Stimulated activated CD4-positive, alpha-beta T cell treated with anti-CD3 and anti-CD28 coated beads, TNF-alpha, amount 100 ng/mL, for 24 hours (primary cell): ENCODE measurements at places on chromosomes 5 and 9.

DNA sequence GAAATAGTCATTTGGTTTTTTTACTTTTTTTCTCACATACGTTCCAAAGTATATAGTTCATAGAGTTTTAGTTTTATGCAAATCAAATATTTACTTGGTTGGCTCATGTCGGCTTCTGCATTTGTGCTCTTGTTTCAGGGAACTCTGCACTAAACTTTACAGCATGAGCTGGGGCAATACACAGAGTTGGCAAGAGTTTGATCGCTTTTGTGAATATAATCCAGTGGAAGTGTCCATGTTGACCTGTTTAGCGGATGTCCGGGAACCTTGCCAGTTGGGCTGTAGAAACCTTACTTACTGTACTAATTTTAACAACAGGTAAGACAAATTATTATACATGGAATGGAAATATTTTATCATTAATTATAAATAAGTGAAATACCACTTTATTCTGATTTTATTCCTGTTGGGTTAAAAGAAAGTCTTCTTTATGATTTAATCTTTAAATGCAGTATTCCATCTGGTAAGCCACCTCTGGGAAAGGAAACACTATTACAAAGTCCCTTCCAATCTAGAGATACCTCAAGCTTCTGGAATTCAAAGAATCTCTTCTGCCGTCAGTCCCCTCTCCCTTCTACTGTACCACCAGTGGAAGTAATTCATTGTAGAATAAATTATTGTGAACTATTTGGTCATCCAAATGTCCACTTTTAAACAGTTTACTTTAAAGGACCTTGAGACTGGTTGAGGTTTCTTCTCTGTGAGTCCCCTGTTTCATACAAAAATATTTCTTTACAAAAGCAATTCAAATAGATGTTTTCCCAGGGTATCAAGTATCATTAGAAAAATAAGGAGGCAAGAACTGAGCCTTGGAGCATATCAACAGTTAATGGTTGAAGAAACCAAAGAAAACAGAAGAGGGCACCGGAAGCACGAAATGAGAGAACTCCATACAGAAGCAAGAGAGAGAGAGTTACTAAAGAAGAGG is 45.2 kb upstream of the GLIPR2 start:
- no peak for DNase-seq

- no peak for DNase-seq
These were observed 15.5 kb upstream of the CTSL start for GRCh38 chr9:87710443-87710842.

DNA sequence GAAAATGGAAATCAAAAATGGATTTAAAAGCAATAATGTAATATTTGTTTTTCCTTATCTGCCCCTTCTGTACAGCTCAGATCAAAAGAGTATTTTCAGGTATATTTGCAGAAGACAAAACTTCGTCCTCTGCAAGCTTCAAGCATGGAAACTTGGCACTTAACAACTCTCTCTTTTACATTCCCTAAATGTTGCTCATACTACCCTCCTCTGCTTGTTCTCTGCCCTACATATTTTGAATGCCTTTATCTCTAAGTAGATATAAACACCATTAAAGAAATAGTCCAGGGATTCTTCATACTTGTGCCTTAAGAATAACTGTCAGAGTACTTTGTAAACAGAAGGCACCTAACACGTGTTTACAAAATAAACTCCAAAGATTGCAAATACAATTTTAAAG is 19.2 kb upstream of the SMC2 start:
- DNase-seq = no peak

DNA sequence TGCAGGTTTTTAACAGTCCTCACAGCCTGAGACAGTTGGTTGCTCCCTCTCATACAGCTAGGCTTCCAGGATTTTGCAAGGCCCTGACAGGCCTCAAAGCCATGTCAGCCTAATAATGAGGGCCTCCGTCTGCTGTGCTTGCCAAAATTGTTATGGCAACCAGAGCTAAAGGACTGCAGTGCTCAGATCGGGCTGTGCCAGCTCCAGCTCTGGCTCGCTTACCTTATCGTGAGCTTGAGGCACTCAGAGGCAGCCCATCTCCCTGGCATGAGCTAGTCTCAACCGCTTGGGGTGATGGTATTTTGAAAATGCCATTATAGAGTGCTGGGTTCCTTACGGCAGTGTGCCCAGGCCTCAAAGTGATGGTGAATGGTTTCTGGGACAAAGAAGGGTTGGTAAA is 8.4 kb downstream of the MTAP start:
- DNase-seq = no peak

- DNase-seq = no peak
These were observed 78.6 kb upstream of the TLE1 start for GRCh38 chr9:81767921-81768320.

DNA sequence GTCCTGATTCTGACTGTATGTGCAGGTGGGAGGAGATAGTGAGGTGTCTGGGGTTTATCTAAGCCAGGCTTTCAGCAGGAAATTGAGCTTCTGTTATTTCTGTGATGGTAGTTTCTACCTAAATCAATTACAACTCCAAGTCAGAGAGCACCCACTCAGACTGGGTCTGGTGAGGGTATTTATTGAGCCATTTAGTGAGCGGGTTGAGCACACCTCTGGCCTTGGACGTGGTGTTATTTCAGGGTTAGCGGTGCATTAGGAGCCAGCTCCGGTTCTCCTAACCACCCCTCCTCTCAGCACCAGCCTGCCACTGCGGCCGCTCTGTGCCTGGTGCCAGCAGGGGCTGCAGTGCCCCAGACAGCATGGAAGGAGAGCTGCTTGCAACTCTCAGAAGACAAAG is 238.9 kb downstream of the CACNA1B start:
- DNase-seq = no peak

- DNase-seq = no peak
These were observed 16.1 kb upstream of the RAB14 start for GRCh38 chr9:121217609-121218292.

GRCh38 chr9:128007566-128008138 is 26.9 kb upstream of the EEIG1 start:
- peak; percentile 67 for DNase-seq
